Kidney epithelial cell (primary cell): ENCODE measurements at places on chromosomes 1 and 21. TPM values are rescaled to one million over a fixed set of nuclear protein-coding genes. Genes with fewer than 3 reads are reported as not detected.

FTCD gene
- 0.33 TPM in 1 of 2 replicates, not detected in the other for total RNA-seq

GUCA2B gene
- not detected in 2 replicates for total RNA-seq

DIPK1A gene
- total RNA-seq, result 1.6 and 1.8 TPM in 2 replicates

TCHH gene
- 0.07 and 0.08 TPM in 2 replicates for total RNA-seq

ITGB2 gene
- total RNA-seq, result 6.9 and 9.1 TPM in 2 replicates

S100A3 gene
- total RNA-seq, result 5.8 and 12.0 TPM in 2 replicates

SFN gene
- 85.8 and 89.0 TPM in 2 replicates for total RNA-seq

B3GALT2 gene
- total RNA-seq, result not detected in 2 replicates

TGFB2 gene
- 30.1 and 34.4 TPM in 2 replicates for total RNA-seq
